ENCODE measurements at places on chromosomes 1 and 21. TPM values are rescaled to one million over a fixed set of nuclear protein-coding genes. Genes with fewer than 3 reads are reported as not detected.

The KIF21B gene
- total RNA-seq, result 165 TPM

DNA sequence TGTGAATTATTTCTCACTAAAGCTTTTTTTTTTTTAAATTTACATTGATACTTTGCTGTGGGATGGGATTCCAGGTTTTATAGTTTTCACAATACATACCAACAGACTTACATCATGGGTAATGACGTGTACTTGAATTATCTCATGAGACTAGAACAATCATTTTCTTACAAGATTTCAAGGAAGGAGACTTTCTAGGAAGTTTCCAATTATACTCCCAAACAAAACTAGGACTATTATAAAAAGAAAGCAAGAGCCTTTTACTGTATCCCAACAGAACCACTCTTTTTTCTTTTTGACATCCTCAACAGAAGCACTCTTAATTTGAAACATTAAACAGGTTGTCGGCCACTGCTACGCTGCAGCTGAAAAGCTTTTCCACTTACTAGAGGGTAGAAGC lies 48.7 kb downstream of the TESK2 start:
- no peak for DNase-seq

The FCRL3 gene
- not detected for total RNA-seq

- DNase-seq, result no peak
Measured at GRCh38 chr1:225844236-225845061, 34.5 kb downstream of the EPHX1 start.

GRCh38 chr1:184158896-184159681 lies 107.6 kb downstream of the TSEN15 start:
- no peak for DNase-seq

DNA sequence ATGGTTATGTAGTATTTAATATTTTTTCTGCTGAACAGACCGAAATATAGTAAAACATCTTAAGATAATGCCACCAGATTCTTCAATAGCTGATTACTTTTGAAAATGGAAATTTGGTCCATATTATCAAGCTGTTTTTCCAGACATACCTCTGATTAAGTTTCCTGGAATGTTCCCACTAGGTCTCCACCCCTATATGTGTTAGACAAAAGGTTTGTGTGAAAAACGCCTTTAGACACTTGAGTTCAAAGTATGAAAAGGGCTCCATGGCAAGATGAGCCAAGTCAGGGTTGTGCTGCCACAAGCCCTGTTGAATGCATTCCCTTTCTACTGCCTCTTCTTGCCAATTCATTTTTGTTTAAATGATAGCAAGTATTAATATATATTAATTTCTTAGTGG lies 52.7 kb downstream of the ZBTB17 start:
- no peak for DNase-seq

DNA sequence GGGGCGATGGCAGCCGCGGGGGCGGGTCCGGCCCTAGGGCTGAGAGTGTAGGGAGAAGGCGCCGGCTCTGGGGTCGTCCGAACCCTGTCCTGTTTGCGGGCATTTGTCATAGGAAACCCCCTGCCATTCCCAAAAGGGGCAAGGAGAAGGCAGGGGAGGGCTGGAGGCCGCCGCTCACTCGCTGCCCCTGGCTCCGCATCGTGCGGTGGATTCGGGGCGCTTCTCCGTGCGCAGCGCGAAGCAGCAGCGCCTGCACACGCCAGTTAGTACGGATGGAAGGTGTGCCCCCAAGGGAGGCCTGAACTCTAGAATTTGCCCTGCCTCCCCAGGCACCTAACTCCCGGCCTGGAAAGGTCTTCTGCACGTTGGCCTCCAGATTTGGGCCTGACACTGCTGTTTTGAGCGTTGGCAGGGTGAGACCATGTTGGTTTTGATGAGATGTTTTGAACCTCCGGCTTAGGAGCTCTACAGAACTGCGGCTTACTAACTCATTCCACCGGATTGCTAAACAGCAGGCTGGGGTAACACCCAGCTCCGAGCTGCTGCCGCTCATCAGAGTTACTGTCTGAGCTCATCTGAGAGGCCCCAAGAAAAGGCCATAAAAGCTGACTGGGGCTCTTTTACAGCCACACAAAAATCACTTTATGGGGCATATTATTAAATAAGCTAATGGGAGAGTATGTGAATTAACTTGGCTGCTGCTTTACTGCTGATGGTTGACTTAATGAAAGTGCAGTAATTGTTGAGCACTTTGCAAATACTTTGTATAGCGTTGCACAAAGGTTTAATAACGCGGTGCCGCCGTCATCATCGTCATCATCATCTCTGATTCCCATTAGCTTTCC lies 987 bp downstream of the GPR137B start:
- DNase-seq, result no peak

- no peak for DNase-seq
Measured at GRCh38 chr1:178493301-178493741, 3.4 kb downstream of the CLEC20A start.

- no peak for DNase-seq
Measured at GRCh38 chr1:218904416-218904815, 269.3 kb upstream of the LYPLAL1 start.

The HDAC1 gene
- 19.8 TPM for total RNA-seq

DNA sequence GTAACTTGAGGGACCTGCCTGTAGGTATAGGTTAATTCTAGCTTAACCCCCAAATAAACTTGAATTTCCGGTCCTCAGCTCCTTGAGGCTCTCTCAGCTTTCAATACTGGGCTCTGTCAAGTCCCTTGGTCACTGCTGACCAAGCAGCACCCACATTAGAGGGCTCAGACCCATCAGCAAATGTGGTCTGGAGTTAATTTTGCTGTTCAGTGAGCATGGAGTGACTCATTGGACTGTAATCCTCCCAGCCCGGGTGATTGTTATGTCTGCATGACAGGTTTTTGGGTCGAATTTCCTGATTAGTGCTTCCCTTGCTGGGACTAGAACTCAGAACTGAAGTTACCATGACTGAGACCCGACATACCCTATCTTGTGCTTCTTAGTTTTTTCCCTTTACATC lies 130.6 kb downstream of the URB2 start:
- no peak for DNase-seq

The AGBL4 gene
- 3.4 TPM for total RNA-seq

The TIAM1 gene
- 54.1 TPM for total RNA-seq

DNA sequence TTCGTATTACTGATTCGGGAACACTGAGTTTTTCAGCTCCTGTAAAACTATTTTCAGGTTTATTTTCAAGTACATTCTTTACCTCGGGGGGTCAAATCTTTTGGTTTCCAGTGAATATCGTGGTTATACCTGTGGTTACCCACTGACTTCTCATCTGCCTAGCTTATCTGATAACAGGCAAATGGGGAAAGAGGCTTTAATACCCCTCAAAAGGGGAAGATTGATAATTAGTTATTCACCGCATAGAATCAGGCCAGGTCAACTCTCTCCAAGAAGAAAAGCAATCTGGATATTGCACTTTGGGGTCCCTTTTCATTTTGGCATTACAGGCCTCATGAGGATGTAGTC lies 23.0 kb downstream of the RUNX1 start:
- no peak for DNase-seq

The CD1B gene
- not detected for total RNA-seq

- no peak for DNase-seq
Measured at GRCh38 chr1:221456918-221457317, 285.0 kb downstream of the DUSP10 start.

DNA sequence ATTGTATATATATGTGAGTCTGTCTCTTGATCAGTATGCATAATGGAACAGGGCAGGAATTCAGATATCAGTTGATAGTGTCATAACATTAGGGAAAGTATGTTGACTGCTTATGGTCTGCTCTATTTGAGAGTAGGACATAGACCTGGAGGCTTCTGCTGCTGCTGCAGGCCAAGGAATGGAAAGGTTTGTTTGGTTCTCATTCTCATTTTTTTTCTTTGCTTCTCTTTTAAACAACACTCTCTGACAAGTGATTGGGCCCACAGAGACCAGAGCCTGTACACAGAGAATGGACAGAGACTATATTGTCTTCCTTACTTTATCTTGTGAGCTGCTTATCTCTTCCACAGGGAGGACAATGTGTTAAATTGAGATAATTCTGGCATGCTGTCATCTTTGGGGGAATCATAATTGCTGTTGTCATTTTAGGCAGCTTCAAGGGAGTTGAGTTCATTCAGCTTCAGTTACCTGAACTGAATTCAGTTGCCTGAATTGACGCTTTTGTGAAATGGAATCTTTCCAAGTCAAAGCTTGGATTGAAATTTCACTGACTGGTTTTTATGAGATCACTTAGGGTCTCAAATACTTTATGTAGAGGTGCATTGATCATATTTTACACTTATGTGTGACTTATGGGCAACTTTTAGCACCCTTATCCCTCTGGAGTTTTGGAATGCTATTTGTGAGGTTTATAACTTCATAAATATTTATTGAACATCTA lies 16.9 kb downstream of the CAP1 start:
- DNase-seq, result no peak

GRCh38 chr1:240608707-240609106 lies 3.2 kb downstream of the GREM2 start:
- no peak for DNase-seq

- no peak for DNase-seq
Measured at GRCh38 chr21:38356883-38357625, 100.3 kb downstream of the KCNJ15 start.

GRCh38 chr1:29342351-29342750 lies 106.0 kb downstream of the PTPRU start:
- DNase-seq, result peak; percentile 24

DNA sequence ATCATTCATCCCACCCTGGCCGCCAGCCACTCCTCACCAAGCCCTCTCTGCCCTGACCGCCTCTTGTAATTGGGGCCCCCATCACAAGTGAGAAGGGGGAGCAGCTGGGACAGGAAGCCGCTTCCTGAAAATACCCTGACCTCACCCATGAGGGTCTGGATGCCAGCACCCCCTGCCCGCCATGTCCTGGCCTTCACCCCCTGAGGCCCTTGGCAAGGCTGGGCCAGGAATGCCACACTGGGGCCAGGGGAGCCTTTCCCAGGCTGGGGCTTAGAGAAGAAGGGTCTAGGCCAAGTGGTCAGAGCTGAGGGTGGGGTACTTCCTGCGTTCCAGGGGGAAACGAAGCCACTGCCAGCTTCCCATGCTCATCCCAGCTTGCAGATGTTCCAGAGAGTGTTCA lies 60.5 kb downstream of the TAS1R2 start:
- DNase-seq, result no peak

GRCh38 chr21:46662765-46663500 lies 27.5 kb downstream of the PRMT2 start:
- DNase-seq, result no peak

The ATP1A2 gene
- total RNA-seq, result 47.1 TPM

- no peak for DNase-seq
Measured at GRCh38 chr1:20538760-20539551, 13.4 kb upstream of the FAM43B start.
